ENCODE measurements at places on chromosomes 5 and 9.

DNA sequence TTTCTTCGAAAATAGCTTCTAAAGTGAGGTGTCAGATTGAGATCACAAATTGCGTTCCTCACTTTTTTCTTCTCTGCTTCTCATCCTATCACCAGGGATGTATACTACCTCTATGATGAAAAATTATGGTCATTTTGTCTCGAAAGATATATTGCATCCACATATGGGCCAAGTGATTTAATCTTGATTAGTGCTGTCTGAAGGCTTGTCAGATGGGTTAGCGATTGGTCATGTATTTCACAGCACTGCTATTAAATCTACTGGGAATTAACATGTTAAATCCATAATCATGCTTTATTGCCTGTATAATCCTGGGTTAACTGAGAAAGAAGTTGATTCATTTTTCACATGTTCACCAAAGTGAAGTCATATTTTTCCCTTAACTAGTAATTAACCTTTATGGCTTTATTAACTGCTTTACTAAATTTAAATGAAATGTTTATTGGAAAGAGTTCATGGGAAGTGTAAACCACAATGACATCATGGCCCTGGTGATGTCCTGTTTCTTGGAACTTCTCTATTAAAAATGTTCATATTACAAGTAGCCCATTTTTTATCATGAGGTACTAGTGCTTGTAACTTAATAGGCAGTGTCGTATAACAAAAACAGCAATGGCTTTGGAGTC is 193.3 kb downstream of the SMC2 start:
- no peak for DNase-seq

DNA sequence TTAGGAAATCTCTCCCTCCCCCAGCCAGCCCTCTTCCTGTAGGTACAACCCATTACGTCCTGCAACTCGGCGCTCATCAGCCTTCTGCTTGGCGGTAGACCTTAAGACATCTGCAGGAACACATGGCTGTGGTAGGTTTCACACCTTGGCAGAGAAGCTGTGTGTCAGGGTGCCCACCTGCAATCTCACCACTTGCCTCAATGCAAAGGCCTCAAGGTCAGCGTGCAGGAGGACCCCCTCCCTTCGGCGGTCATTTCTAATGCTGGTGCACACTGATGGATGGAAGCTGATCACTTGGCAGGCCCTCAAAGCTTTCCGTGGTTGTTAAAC is 67.3 kb downstream of the CRB2 start:
- DNase-seq, result no peak

DNA sequence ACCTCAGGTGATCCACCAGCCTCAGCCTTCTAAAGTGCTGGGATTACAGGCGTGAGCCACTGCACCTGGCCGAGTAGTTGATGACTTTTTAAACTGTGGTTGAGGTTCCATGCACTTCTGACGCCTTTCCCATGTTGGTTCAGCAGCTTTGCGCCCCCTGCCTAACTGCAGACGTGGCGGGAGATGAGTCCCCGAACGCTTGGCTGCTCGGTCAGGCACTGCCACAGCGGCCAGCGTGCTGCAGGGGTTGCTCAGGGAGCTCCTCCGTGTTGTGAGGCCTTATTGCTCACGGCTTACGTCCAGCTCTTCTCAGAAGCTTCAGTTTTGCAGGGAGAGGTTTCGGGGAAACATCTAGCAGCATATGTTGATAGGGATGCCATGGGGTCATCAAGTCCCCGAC is 35.3 kb downstream of the HABP4 start:
- DNase-seq, result no peak

DNA sequence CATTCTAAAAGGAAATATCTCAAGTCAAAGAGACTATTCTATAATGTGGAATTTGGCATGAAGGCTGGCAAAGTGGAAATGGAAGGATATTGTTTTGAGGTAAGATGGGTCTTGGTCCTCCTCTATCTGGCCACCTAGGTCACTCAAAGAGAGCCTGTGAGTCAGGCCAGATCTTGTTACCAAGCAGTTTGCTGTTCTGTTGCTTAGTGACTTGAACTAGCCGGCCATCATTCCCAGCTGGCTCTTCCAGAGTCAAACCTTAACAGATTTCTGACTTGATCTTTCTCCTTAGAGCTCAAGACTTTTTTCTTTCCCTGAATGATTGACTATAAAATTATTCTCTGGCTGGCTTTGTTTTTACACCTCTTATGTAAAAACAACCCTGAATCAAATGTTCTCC is 136.1 kb downstream of the PDE4D start:
- DNase-seq, result no peak

DNA sequence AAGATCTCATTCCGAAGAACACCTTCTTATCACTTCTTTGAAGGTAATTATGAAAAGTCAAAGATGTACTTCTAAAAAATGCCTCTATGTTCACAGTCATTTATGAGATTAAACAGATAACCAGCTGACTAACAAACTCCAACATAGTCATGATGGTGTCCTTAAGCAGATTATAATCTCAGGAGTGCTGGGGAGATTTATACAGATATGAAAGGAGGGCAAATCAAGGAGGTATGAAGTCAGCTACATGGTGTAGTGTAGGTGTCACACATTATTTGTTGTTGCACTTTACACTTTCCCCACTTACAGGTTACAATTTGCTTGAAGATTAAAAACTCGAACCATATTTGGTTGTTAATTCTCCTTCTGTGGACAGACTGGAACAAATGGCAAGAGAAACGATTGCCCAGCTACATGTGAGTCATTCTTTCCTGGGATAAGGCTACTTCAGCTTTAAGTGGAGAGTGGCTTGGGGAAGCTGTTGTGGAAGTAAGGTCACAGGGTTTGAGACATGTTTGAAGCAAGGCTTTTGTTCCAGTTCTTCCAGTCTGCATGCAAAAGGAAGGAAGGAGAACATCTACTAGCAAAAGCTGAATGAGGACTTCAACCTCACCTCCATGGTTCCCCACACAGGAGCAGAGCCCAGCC is 320.1 kb downstream of the ADGRV1 start:
- DNase-seq, result no peak

DNA sequence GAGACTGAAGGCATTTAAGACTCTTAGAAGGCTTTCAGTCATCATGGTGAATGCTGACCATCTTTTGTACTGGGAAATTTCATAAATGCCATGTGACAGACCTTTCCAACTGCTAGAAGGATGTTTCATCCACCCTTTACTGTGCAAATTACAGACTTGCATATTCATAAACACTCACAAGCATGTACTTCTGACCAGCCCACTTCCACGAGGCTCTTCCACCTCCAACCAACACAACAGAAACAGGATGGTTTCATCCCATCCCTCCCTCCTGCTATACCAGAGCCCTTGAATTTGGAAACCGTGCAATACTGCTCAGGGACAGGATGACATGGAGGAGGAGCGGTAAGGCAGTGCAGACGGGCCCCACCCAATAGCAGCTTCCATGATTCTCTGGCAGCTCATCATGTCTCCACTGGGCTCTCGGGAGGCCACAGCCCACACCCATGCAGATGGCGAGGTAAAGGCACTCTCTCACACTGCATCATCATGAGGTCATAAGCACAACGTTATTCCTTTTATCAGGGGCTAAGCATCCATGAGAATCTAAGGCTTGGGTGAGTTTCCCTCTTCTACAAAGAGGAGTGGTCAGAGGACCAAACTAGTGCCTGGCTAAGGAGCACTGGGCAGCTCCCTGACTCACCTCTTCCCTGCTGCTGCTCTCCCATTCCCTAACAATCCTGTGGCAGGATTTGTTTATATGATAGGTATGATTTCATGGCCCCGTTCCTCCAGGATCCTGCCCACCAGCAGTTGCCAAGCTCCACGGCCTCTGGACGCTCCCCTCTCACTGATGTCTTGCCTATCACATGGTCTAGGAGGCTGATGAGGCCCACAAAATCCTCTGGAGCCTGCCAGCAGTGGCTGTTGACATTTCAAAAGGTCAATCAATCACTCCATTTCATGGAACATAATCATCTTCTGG is 94.4 kb upstream of the FSTL4 start:
- no peak for DNase-seq

GRCh38 chr9:76027416-76027815 is 136.9 kb downstream of the PCSK5 start:
- DNase-seq, result no peak

- DNase-seq, result no peak
Measured at GRCh38 chr9:14440062-14440461, 126.1 kb upstream of the NFIB start.

DNA sequence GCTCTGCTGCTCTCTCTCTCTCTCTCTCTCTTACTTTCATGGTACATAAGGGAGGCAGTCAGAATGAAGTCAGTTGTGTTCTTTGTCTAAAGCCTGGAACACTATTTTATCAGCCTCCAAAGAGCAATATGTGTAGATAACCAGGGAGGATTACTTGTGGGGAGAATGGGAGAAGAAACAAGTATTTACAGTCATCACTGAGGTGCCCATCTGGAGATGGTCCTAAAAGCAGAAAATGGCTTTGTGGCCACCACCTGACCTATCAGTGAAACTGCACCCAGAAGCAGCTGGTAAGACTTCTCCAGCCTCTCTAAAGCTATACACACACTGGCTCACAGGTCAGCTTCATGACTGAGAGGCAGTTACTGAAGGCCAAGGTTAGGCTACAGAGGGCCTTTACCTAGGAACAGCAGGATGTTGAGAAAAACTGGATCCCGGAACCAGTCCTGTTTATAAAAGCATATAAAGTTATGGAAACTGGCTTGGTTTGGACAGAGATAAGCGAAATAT is 75.1 kb downstream of the MRPS27 start:
- no peak for DNase-seq

GRCh38 chr5:116525674-116526073 is 48.9 kb downstream of the SEMA6A start:
- DNase-seq, result no peak

DNA sequence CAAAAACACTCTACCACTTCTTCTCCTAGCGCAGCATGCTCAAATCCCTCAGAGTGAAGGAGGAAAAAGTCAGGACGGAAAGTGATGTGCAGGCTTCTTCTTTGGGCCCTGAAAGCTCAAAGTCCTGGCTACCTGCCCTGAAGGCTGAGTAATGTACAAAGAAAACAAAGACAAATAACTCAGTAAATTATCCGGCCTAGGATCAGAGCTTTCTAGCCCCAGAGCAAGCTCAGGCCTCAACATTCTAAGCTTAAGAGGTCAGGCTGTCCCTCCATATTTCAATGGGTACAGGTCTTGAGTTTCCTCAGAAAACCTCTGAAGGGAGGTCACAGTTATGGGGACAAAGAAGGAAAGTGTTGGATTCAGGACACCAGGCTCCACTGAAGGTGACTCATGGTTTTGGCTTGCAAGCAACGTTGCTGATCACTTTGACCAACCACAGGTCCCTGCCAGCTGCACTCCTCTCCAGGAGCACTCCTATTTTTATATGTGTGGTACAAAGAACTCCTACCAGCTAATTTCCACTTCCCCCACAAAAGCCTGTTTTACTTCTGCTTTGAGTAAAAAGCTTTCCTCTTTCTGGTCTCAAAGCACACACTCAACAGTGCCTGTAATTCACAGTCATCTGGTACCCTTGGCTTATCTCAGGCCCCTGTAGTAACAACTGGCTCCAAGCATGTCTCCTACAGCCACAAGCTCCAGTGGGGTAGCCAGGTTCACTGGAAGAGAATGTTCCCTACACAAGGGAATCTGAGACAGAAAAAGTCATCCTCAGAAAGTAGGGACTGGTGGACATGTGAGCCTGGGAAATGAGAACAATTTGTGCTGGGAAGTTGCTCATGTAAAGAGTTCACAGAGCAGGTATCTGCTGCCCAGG is 115.7 kb downstream of the UGCG start:
- no peak for DNase-seq

- peak; percentile 88 for DNase-seq
Measured at GRCh38 chr5:151222790-151223446, 974 bp downstream of the CCDC69 start.

GRCh38 chr5:69525490-69525889 is 32.9 kb downstream of the OCLN start:
- DNase-seq, result no peak

DNA sequence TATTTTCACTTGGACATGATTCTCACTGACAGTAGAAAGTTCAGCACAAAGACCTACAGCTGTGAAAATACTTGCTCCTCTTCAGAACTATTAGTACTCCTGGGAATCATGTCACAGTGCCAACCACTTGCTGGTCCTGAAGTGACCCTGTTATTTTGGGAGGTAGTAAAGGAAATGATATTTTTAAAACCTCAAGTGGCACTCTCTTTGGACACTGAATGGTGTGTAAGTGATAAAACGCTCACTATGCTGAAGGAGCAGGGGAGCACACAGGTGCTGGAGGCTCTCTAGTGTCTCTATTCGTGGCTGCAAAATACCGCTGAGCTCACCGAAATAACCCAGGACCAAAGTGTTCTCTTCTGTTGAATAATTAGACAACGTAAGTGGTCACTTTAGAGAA is 76.9 kb upstream of the SPATA31D4 start:
- no peak for DNase-seq

- no peak for DNase-seq
Measured at GRCh38 chr5:73440262-73440661, 8.3 kb downstream of the FOXD1 start.

DNA sequence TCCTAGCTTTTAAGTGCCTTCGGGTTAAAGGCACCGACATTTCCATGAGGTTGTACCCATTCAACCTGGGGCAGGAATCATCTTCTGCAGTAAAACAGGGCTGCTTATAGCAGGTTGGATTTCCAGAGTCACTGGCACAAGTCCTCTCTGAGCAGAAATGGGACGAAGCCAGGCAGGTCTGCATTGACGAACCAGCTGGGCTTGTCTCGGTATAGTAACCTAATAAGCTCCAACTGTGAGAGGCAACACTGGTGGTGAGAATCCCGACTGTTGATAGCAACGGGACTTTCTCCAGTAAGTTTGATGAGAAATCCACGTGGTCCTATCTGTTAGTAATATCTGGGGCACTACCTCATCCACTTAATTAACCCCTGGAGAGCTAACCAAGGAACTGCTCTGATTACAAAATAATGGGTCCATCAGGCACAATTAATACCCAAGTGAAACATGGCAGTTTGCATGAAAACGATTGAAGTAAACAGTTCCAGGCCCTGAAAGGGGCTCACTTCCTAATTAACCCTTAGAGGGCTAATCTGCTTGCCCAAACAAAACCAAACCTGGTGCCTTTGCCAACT is 491.0 kb upstream of the C9orf72 start:
- no peak for DNase-seq

DNA sequence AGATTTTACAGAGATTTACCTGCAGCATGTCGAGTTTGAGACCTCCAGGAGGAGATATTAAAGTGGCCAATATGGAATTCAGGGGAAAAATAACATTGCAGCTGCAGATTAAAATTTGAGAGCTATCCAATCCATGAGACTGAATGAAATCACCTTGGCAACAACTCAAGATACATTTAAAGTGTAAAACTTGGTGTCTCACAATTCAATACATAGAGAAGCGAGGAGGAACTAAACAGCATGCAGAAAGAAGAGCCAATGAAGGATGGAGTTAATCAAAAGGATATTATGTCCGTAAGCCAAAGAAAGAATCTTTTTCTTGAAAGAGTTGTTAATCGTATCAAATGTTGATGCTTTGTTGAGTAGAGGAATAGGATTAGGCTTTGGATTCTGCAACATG is 455.1 kb downstream of the CDH18 start:
- no peak for DNase-seq

DNA sequence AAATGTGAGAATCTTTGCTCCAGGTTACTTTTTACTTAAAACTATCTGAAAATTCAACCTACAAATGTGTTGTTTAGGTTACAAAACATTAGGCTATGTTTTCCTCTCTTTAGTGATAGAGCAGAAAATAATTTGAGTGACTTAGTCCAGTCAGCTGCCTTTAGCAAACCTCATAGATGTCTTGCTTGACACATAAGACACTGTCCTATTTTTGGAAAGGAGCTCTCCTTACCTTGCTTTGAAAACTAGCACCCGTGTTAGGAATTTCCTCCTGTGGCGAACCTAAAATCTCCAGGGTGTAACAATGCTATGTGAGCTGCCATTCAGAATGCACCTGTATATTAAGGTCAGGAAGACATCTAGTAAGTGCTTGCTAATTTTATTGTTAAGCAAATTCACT is 221.2 kb upstream of the CD180 start:
- no peak for DNase-seq

GRCh38 chr5:92409134-92409533 is 1026.0 kb upstream of the ARRDC3 start:
- DNase-seq, result no peak
